ENCODE measurements at places on chromosomes 12 and 14.

- DNase-seq, result no peak
Measured at GRCh38 chr14:104885031-104885972, 20.2 kb downstream of the CEP170B start.

- DNase-seq, result no peak
Measured at GRCh38 chr14:69318241-69318640, 58.3 kb downstream of the GALNT16 start.

GRCh38 chr12:69254046-69254445, 14.7 kb downstream of the CPSF6 start:
- no peak for DNase-seq

- DNase-seq, result no peak
Measured at GRCh38 chr14:74572726-74573301, 39.2 kb downstream of the LTBP2 start.

GRCh38 chr14:70714055-70714550, 72.4 kb downstream of the TTC9 start:
- DNase-seq, result peak; percentile 17

- no peak for DNase-seq
Measured at GRCh38 chr12:50567926-50568325, 63.1 kb downstream of the DIP2B start.

- DNase-seq, result no peak
Measured at GRCh38 chr14:79949906-79950305, 261.4 kb downstream of the DIO2 start.

- DNase-seq, result no peak
Measured at GRCh38 chr12:116977465-116978380, 67.0 kb downstream of the FBXW8 start.

GRCh38 chr14:50396631-50397389, at the start of gene CDKL1:
CDKL1 (minus strand) TSS chr14:50396881; CDS start chr14:50395868, 1,013 bp downstream.
- DNase-seq, result no peak

GRCh38 chr12:89960607-89961394, 252.2 kb upstream of the ATP2B1 start:
- peak; percentile 6 for DNase-seq

DNA sequence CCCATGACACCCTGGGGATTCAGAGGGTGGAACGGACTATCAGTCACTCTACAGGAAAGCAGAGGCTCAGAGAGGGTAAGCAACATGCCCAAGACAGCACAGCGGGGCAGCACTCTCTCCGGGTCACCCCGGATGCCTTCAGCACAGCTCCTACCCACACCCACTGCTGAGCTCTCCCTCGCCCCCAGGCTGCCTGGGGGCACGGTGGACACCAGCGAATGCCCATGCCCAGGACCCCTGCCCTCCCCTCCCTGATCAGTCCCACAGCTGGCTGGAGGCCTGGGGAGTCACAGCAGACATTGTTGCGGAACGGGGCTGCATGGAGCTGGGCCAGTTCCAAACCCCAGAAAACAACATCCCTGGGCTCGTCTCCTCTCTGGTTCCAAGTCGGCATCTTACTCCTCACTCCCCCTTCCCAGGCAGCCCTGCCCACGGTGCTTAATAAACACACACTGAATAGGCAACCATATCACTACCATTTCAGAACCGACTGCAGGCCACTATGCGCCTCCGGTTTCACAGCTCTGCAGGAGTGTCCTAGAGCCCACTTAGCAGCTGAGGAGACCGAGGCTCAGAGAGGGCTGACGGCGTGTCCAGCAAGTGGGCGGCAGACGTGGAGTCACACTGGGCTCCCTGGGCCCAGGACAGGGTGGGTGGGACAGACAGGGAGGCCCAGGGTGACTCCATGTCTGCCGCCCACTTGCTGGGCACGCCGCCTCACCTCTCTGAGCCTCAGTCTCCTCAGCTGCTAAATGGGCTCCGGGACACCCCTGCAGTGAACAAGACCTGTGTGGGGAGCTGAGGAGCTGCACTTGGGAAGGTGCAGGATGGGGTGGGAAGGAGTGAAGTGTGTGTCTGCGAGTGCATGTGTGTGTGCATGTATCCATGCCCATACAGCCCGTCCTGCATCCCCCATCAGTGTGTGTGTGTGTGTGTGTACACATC, 27.0 kb downstream of the CCDC85C start:
- DNase-seq, result no peak

DNA sequence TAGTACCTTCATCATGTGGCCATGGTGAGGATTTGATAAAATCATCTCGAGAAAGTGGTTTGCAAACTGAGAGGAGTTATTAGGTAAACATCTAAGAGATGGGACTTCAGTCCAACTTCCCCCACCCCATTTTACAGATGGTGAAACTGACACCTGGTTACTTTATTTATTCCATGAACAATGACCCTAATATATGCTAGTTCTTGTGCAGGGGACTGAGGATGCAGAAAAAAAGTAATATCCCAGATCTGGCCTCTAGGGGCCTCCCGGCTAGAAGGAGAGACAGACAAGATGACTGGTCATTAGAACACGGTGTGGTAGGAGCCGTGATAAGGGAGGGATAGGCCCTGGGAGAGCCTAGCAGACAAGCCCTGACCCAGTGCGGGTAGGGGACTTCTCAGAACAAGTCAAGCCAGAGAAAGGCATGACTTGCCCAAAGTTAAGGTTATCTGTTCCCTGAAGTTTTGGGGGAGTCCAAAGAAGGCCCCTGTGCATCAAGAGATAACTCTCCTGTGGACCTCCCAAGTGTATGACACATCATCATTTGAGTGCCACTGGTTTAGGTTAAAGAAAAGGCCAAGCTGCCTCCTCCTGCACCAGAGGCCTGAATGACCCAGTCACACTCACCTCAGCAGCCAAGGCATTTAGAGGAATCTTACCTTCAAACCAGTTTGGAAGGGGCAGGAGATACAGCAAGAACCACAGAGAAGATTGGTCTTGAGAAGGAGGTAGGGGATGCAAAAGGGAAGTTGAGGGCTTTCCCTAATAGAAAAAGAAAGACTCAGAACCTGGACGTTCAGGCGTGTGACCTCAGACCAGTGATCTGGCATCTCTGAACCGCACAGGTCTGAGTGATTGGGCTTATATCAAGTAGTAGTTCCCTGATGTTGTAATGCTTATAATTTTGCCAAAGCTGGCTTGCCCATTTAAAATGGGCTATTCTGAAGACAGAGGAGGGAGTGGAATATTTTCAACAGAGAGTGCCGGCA, 1.6 kb downstream of the CMKLR1 start:
- no peak for DNase-seq

DNA sequence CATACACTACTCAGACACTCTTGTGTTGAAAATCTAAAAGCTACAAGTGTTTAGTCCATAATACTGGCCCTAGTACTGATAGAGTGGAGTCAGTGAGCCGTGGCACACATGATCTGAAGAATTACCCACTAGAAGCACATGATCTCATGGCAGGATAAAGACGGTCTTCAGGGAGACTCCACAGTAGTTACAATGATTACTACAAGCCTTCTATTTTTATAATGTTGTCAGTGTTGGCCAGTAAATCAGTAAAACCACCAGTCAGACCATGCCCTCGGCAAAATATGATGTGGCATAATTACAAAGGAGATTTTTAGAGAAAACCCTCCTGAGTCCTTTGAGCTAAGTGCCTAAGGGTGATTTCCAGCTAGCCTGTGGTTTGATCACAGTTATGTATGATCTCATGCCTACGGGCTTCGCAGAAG, 114.9 kb downstream of the PDZRN4 start:
- DNase-seq, result no peak

DNA sequence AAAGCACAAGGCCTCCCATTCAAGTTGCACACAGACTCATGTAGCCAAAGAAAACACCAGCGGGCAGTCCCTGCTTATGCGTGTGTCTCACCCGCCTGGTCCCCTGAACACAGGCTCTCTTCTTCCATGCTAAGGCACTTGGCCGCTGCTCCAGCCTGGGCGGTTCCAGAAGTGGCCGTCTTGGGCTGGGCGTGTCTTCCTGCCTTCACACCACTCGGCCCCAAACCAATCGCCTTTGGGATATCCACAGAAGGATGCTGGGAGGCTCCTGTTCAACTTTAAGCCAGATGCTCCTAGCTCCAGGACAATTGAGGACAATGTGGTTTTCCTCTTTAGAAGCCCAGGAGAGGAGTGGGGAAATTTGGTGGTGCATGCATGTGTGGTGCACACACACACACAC, 2.2 kb downstream of the SCARB1 start:
- DNase-seq, result no peak

- no peak for DNase-seq
Measured at GRCh38 chr12:54141431-54142113, 47.2 kb downstream of the SMUG1 start.

- DNase-seq, result no peak
Measured at GRCh38 chr12:100608776-100609175, 35.3 kb downstream of the GAS2L3 start.

DNA sequence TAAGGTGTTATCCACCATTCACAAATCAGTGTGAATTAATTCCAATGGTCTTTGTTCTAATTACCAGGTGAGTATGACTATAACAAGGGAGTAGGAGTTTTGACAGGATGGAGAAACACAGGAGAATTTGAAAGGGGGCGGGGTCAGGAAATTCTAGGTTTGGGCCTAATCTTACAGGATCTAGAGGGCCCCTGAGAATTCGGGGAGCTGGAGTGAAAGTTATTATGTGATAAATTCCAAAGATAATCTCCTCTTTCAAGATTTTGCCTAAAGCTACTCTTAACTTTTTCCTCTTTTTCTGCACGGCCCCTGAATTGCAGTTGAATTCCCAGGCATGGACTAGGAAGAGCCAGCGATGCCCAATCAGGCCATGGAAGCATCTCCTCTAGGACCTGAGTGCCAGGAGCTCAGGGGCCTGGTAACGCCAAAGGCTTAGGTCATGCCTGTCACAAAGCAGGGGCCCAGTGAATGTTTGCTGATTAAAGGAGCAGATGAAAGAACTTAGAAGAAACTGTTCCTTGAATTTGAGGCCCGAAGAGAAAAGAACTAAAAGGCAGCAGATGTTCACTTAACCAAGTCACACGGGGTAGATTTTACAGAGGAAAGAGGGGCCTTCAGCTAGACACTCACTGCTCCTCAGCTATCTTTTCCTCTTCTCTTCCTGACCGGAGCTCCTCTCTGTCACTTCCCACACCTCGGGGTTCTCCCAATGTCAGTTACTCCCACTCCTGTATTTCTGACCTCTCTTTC, 195.5 kb downstream of the PPM1H start:
- DNase-seq, result no peak
